Left lung (tissue), 14 donors: ENCODE measurements at places on chromosomes 4 and X. TPM values are rescaled to one million over a fixed set of nuclear protein-coding genes. Genes with fewer than 3 reads are reported as not detected.

DNA sequence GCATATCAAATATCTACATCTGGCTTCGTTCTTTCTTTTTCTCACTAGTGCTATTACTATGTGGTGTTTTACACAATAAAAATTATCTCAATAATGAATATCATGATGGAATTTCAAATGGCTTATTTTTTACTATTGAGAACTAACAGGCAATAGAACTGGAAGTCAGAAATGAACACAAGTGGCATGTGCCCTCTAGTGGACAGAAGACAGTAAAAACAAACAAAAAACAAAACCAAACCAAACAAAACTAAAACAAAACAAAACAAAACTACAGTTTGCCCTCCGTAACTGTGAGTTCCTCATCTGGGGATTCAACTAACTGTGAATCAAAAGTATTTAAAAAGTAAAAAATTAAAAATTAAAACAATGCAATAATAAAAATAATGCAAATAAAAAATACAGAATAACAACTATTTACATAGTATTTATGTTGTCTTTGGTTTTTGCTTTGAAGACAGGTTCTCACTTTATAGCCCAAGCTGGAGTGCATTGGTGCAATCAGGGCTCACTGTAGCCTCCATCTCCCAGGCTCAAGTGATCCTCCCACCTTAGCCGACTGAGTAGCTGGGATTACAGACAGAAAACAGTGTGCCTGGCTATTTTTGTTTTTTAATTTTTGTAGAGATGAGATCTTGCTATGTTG, 195.6 kb upstream of the TACR3 start:
- no peak for DNase-seq

DNA sequence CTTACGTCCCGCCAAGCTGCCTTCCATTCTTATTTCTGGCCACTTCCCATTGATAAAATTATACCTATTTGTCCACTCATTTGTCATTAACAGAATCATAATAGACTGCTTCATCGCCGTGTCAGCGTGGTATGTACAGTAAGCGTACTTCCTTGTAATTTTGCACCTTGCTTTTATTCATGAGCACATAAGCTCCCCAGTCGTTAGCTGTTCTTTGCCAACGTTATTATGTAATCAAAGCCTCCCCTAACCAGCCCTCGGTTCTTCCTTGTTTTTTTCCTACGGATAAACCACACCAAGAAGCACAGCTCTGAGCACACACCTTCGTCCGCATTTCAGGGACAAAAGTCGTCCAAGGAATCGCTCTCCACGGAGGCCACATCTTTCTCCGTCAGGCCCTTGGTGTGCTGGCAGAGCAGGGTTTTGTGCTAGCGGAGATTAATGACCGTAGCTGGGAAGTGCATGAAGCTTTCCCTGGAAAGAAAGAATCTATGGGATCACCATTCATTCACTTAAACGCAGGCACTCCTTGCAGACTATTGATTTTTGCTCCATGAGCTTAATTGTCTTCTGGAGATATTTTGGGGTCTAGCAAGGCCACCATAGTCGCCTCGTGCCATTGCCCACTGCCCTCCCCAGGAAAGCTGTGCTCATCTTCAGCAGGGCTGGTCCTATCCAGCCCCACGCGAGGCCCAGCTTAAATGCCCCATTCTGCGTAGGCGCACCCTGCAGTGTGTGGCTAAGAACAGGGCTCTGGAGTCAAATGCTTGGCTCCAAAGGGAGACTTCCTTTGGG, 200.9 kb upstream of the PSAPL1 start:
- DNase-seq: no peak

- no peak for DNase-seq
Observed at GRCh38 chr4:109803924-109804571, 2.2 kb upstream of the CFI start.

DNA sequence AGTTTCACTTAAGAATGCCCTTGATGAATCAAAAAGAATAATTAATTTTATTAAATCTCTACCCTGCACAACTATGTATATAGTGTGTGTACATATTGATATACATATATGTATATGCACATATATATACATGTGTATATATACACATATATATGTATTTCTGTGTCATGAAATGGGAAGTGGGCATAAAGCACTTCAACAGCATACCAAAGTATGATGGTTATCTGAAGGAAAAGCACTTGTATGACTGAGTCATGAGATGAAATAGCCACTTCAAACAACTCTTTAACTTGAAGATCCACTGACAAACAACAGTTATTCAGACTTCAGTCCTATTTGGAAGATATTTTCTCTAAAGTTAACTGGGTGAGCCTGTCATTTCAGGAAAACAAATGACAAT, 16.3 kb downstream of the RNF128 start:
- DNase-seq: no peak

DNA sequence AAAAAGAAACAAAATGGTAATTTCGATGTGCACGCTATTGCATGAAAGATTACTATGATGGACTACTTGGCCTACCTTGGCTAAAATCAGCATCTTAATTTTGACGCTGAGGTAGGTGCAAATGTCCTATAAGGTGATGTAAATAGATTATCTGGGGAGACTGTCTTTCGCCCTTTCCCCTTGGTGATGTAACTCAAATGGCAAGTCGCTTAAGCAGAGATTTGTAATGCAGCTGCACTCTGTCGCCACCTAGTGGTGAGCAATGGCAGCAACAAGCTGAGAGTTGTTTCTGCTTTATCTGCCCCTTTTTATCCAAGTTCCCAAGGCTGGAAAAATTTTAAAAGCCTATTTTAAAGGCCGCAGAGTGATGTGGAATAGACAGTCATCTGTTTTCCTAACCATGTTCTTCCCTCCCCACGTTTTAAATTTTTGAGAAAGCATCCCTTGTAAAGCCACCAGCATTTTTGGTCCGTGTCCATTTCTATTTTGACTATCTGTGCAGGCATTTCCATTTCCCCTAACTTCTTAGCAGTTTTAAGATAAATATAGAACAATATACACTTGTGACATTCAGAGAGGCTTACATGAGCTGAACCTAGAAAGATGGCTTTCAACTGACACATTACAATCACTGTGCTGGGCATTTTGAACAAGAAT, 62.4 kb upstream of the PDLIM3 start:
- peak; percentile 52 for DNase-seq

- no peak for DNase-seq
Observed at GRCh38 chr4:123484291-123484926, 87.8 kb downstream of the SPRY1 start.

DNA sequence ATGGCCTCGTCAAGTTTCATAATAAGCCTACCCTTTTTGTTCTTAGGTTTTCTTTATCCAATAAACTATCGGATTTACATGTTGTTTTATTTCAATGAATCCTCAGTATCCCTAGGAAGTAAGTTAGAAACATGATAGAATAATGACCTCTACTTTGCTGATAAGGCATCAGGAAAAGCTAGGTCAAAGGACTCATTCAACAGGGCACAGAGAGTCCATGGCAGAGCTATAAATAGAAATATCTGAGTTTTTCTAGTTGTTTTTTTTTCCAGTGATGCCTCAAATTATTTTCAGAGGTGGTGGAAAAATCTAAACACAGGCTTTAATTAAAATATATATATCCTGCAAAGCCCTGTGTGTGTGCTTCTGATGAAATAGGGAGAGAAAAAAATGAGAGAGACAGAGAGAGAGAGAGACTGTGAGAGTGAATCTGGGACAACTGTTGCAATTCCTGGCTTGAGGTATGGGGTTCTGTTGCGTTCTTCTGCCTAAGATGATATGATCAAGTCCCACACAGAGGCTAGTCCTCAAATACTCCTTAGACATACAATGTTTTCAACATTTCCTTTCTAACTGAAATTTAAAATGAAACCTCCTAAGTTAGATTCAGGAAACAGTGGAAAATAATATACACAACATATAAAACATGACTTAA, 139.9 kb downstream of the HDX start:
- DNase-seq: peak; percentile 17

DNA sequence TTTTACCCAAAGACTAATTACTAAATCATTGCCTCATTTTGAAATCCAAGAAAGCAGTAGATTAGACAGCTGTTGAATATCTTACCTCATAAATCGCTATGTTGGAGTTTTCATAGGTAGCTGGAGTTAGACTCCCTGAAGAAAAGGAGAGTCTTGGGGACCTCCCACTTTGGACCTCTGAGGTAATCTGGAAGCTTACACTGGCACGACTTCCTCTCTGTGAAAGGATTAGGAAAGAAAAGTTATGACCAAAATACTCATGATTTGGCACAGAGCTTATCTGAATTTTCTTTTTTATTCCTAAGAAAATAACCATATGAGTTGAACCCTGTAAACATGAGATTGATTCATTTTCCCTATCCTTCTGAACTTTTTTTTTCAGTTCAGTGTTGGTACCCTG, 40.6 kb downstream of the GUCY2F start:
- no peak for DNase-seq

GRCh38 chr4:94877973-94878372, 120.2 kb downstream of the BMPR1B start:
- no peak for DNase-seq

DNA sequence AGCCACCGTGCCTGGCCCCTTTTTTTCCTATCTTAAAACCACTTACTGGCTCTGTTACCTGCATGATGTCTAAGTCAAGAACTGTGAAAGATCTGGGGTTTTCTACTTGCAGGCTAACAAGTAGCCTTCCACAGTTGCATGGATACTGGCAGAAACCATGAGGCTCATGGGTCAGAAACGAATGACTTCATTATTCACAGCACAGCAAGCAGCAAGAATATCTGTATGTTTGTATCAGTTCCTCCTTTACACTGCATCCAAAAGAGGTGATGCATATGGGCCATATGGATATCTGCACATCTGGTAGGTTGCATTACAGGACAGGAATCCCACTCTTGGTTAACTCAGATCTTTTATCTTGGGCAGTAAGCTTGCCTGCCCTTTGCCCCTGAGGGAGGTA, 154.9 kb upstream of the NUDT6 start:
- DNase-seq: no peak

DNA sequence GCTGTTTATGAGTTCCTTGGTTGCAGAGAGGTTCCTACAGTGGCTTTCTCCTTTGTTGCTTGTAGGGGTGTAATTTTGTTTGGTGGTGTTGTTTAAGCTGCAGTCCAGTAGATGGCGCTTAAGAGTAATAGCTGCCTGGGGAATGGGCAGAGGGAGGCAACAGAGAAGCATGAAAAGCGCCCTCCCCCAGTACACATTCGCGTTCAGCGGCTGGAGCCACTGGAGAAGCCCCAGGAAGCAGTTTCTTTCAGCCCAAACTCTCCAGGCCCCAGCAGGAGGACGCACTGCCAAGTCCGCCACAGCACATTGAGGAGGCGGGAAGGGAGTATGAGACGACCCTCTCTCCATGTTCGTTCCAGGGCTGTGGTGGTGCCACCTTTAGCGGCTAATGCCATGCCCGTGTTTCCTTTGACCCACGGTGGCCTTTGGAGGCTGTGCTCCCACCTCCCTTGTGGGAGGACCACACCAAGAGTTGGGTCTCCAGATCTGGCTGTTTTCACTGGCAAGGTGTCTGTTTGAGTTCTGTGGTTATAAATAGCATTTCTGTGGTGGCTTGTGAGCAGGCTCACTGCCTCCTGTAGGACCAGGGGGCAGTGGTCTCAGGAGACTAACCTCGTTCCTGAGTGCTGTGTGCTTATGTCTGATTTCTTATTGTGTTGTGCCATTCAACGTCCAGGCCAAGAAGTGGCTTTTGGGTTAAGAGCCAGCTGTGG, 252.3 kb downstream of the ARHGAP10 start:
- DNase-seq: no peak

DNA sequence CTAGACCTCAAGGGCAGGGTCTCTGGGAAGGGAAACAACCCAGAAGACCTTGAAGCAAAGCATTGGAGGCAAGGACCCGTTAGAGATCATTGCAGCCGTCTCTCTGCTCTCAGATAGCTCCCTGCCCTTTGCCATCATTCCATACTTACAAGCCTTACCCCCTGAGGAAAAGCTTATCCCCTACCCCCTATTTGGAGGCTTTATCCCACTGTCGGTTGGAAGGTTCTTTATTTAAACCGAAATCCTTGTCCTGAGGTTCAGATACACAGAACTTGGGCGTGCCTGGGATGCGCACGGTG, 84.4 kb downstream of the EFNB1 start:
- no peak for DNase-seq

DNA sequence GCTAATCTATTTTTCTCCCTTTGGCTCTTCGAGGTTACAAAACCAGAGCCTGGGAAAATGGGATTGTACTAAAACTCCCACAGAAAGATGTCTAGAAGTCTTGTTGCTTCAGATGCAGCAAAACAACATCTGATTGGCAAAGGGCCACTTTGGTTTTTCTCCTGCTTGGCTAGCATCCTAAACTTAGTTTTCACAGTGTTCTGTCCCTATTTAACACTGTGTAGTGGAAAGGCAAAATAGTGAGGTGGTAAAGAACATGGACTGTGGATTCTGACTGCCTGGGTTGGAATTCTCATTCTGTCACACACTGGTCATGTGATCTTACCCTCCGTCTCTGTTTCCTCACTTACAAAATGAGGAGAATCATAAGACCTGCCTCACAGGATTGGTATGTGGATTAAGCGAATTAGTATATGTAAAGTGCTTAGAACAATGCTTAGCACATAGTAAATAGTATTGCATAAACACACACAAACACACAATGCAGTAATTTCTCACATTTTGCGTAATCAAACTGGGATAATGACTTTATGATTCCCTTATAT, 23.5 kb downstream of the TIGD2 start:
- DNase-seq: no peak

DNA sequence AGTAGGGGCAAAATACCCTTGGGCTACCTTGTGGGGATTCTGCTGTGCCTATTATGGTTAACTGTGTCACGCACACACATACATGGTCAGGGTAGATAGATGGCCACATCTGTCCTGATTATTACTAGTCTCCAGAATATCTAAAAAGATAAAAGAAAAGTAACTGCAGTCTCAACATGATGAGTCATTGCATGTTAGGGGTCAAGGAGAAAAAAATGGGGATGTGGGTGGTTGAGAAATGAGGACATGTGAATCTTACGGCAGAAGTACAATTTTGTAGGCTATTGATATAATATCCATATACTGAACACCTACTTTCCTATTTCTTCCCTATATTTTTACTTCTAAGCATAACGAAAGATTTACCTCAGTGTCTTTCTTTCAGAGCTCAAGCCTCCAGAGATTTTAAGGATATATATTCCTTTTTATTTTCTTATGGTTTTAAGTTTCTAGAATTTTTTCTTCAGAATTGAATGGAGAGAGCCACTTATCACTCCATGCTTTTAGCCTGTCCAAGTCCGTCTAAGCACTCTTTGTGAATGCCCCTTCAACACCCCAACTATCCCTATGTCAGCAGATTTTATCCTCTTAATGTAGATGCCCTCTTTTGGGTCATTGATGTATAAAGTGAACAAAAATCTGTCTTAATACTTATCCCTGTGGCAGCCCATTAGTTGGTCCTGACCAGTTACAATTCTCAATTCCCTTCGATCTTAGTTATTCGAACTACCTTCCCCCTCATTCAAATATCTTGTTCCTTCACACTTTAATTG, 642.2 kb downstream of the IQCM start:
- DNase-seq: no peak

- no peak for DNase-seq
Observed at GRCh38 chr4:86706923-86707597, 112.9 kb downstream of the PTPN13 start.

SSX1 gene
- polyA plus RNA-seq: not detected

HMGB3 gene
- 108 TPM for polyA plus RNA-seq

PHOX2B gene
- 0.06 TPM for polyA plus RNA-seq

CDS1 gene
- polyA plus RNA-seq: 20.7 TPM

CT45A10 gene
- 3.3 TPM for polyA plus RNA-seq
